ENCODE measurements at places on chromosomes 11 and 22. TPM values are rescaled to one million over a fixed set of nuclear protein-coding genes. Genes with fewer than 3 reads are reported as not detected.

GRCh38 chr11:44976576-44976975 is 25.9 kb upstream of the TP53I11 start:
- H3K36me3 ChIP-seq, result no peaks in the 10 kb centered on the region
- peaks cover 3% of the 10 kb centered on the region for H3K27me3 ChIP-seq
- H3K4me1 ChIP-seq, result no peaks in the 10 kb centered on the region
- DNase-seq, result no peak
- H3K27ac ChIP-seq, result no peak overlapping the region

GRCh38 chr11:80733790-80734189 is 1293.0 kb upstream of the TENM4 start:
- H3K27ac ChIP-seq, result no peak overlapping the region
- no peak for DNase-seq
- H3K36me3 ChIP-seq, result no peaks in the 10 kb centered on the region
- H3K4me3 ChIP-seq, result no peak overlapping the region

ROM1 gene
- total RNA-seq, result 1.8 TPM

SYCE3 gene
- not detected for total RNA-seq

DNA sequence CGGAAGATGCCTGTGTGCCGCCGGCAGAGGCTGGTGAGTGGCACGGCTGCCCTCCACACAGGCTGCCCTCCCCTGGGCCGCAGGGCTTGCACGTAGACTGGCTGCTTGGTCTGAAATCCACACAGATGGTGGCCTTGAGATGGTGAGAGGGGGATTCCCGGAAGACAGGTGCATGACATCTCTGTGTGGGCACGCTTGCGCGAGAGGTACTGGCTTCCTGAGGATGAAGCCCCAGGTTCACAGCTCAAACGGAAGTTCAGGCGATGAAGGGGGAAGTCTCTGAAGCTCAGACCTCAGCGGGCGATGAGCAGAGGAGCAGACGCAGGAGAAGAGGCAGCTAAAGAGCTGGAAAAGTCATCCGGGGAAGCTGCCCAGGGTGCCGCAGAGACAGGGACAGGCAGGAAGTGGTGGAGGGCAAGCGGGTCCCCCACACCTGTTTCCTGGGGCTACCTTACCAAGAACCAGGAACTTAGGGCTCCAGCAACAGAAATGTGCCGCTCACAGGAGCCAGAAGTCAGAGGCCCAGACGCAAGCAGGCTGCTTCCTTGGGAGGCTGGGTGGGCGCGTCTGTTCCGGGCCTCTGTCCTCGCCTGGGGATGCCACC is 7.2 kb downstream of the CRELD2 start:
- H3K4me3 ChIP-seq, result no peak overlapping the region
- H3K27ac ChIP-seq, result no peak overlapping the region
- DNase-seq, result no peak
- peaks cover 11% of the 10 kb centered on the region for H3K4me1 ChIP-seq
- H3K27me3 ChIP-seq, result peaks cover 10% of the 10 kb centered on the region

Measured in HepG2 (cell line).